ENCODE measurements at places on chromosomes 2 and 18.
A peak's percentile ranks its signal among the peaks of the same experiment; 100 is the strongest.

DNA sequence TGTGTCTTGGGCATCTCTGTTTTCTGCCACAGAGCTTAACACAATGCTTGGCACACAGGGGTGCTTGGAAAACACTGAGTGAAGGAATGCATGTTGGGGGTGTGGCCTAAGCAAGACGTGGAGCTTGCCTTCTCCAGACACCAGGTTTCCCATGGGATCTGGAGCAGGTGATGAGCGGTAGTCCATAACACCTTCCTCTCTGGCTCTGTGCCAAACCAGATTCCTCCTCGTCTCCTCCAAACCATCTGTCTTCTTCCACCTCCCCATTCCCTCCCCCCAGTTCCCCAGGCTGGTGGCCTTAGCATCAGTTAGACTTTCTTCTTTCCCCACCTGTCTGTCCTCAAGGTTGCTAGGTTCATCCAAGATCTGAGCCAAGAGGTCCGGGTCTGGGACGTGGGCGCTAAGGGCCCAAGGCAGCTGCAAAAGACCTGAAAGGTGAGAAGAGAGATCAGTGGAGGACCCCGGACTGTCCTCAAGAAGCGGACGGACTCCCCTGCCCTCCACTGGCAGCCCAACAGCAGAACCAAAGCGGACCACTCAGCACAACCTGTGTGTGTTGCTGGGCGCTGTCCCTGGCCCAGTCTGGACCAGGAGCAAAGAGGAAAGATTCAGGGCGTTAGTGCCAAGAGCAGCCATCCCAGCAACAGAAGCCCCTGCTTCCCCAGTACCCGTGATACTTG, 1.2 kb upstream of the ITM2C start:
- no peak for DNase-seq

GRCh38 chr18:8167026-8167425, 442.2 kb upstream of the RAB12 start:
- DNase-seq, result no peak

DNA sequence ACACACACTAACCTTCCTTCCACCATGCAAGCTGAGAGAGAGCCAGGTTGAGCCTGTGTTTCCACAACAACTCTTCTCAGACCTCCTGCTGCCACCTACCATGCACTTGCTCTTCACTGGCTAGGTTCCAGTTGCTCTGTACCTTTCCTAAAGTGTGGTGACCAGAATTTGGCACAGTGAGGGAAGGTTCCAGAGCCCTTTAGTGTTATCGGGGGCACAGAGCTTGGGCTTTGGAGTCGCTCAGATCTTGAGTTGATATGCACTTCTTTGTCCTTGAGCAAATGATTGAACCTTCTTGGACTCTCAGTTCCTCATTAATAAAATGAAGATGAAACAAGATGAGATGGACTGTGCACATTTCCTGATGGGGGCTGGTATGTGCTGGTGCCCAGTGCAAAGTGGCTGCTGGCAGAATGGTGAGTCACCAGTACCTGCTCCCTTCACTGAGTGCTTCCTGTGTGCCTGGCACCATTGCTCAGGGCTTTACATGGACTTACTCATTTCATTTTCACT, 47.1 kb downstream of the NEDD4L start:
- DNase-seq, result no peak

- no peak for DNase-seq
Measured at GRCh38 chr2:161412346-161412745, 3.8 kb upstream of the TBR1 start.

GRCh38 chr2:37738266-37738885, 66.9 kb upstream of the CDC42EP3 start:
- no peak for DNase-seq

DNA sequence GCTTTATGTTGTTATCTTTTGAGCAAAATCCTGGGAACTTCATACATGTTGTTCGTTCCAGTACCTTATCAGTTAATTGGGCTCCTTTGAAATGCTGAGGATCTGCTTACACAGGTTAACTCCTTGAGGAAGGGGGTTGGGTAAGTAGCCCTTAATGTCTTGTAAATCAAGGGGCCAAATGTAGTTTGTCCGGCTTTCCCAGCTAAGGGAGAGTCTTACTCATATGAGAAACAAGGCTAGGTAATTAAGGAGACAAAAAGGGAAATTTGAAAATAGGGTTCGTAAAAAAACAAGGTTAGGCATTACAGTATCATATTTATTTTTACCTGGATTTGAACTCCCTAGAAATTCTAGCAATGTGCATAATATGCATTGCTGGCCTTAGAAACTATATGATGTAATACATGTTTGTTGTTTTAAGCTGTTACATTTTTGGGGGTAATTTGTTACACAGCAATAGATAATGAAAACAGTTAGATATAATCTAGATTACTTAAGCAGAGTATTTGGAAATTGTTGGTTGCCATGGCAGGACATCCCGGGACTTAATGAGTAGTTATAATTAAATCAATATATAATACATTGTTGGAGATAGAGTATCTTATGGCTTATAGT, 30.9 kb upstream of the RNF149 start:
- DNase-seq, result no peak

DNA sequence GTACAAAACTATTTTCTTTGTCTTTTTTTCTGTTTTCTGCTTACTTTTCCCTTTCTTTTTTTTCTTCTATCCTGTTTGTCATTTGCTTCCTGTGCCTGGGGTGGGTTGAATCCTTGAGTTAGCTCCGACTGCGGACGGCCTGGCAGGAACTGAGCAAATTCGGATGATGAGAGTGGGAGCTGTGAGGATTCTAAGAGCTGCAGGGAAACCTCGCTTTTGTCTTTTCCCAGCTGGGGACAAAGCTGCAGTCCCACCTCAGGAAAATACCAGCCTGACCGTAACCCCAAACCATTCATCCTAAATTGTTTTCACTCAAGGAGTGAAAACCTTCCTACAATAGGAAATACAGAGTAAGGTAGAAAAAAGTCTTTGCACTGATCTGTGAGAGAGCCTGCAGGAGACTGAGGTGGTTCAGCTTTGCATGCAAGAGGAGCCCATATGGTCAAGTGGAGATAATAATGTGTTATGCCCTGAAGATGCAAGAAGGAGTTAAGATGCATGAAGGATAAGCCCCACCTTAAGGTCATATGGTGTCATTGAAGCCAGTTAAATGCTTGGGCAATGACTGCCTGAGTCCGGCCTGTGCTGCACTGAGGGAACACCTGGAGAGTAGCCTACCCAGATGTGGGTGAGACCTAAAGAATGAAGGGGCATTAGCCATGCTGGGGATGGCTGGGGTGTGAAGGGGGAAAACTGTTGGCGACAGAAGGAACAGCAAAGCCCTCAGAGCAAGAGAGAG, 31.7 kb upstream of the ARL4C start:
- no peak for DNase-seq

GRCh38 chr18:31655354-31655753, 29.0 kb downstream of the B4GALT6 start:
- DNase-seq, result no peak

- DNase-seq, result no peak
Measured at GRCh38 chr2:218392459-218392858, 7.2 kb upstream of the CTDSP1 start.

DNA sequence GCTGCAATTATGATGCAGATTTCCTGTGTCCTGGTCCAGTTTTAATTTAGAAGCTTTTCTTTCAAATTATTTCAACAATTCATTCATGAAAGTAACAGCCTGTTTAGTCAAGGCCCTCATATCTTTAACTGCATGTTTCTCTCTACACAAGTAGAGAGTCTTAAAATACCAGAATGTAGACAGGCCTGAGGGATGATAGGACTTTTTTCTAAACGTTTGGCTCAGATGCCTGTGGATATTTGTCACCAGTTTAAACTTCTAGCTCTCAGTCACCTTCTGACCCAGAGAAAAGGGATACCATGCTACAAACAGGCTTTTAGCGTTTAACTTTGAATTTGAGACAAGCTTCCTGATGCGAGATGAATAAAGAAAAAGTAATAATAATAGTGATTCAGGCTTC, 15.7 kb downstream of the COL5A2 start:
- no peak for DNase-seq

DNA sequence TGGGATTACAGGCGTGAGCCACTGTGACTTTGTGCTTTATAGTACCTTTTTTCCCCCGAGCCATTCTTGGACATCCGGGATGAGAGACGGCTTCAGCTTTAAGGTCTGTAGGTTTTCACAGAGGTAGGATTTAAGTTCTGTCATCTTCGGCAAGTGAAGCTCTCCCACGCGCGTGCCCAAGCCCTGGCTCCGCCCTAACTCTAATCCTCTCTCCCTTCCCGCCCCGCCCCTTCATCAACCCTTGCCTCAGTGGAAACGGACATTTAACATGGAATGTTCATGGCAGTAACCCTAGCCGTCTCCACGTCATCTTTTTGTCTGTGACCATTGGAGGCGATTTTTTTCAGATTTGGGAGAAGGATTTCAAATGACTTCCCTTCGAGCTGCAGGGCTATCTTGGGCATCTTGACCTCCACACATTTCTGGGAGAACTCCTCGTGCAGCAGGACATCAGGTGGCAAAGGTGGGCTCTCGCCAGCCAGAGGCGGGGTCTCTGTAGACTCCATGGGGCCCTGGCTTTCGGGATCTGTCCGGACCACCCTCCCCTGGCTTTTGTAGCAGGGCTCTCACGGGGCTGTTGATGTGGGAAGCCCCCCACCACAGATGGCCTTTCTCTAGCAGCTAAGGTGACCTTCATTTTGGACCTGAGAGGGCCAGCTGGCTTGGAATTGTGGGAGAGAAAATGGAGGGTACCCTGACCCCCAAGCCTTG, 6.8 kb downstream of the COLEC11 start:
- DNase-seq, result no peak

DNA sequence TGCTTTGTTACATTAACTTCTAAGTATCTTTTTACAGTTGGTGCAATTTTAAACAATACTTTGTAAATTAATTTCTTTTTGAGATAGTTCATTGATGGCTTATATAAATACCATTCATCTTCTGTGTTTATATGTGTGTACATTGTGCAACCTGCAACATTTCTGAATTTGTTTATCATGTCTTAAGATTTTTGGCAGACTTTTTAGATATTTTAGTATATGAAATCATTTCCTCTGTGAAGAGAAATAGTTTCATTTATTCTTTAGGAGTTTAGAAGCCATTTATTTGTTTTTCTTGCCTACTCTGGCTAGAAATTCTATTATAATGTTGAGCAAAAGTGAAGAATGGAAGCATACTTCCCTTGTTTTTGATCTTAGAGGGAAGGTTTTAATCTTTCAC, 337.8 kb upstream of the DSEL start:
- DNase-seq, result no peak

DNA sequence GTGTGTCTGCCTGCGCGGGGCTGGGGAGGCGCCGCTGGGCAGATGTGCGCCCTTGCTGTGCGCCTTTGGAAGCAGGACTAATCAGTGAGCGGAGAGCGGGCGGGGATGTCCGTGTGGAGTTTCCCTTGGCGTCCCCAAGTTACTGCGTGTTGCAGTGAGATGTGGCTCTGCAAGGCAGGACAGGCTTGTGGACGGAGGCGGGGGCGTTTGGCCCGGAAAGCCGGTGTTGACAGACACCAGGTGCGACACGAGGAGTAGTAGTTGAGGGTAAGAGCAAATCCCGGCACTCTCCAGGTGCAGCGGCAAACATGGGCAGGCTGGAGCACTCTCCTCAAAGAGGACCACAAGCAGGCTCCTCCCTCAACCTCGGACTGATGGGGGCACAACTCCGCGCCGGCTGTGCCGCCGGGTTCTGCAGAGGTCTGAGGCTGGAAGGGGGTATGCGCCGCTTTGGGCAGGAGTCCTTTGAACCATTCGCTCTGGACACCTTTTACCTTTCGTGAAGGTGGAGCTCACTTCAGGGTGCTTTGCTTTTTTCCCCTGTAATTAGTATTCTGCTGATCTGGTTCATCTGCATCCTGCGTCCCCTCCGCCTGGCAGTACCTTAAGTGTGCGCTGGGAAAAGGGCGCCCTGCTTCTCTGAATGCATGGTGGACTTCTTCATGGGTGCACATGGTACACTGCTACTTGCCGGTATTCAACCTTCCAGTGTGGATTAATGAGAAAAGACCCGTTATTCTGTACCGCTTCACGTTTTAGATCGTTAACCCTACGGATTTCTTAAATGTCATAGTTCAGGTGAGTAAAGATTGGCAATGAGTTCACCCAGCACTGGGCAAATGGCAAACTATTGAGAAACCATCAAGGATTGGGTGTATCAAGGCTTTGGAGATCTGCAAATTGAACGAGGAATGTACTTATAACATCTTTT, 608 bp downstream of the CDH7 start:
- peak; percentile 8 for DNase-seq

DNA sequence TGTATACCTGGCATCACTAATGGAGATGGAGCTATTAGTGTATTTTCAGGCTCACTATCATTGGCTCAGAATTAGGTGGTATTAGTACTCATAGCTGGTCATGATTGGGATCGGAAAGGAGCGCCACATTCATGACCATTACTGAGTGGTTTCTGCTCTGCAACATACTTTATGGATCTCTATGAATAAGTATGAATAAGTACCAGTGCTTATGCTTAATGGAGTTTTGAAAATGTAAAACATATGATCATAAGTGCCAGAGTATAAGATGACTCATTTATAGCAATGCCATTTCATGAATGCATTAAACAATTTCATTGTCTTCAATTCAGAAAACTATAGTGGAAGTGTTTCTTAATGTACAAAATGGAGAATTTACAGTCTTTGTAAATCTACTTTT, 156.7 kb downstream of the GALNT3 start:
- DNase-seq, result no peak

DNA sequence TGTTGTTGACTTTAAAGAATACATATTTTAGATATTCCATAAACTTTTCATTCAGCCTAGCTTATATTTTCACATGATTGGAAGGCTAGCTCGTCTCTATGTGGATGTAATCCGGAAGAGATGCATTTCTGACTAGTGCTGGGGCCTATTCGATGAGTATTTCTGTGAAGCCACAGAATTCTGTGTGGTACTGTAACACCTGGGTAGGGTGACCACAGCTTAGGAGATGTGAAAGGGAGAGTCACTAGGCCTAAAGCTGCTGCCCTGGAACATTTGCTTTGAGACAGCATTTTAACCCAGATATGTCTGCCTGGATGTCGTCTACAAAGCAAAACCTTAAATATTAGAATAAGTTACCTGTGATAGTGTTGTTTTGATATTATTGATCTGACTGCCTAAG, 83.5 kb downstream of the ZNF236 start:
- DNase-seq, result no peak

DNA sequence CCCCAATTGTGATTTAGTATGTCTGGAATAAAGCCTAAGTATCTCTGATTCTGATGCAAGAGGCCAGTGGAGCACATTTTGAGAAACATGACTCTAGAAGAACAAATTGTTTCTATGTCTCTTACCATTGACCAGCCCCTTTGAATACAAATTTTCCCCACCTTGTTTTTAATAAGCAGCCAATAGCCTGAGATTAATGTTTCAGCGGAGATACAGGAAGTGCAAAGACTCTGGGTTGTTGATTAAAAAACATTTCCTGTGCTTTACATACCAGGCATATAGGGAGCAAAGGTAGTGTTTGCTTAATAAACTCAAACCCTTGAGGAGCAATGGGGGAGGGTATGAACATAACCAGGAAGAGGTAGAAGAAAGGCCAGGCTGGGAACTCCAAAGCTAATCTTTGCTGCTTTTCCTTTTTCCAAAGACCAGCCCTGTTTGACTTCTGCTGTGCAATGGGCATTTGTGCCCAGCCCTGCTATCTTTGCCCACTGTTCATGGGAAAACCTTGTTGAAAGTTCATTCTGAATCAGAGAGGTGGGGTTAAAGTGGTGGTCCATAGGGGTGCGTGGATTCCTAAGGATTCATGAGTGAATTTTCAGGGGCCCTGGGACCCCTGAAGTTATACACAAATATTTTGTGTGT, 29.3 kb downstream of the UPP2 start:
- no peak for DNase-seq

Data from activated gamma-delta T cell (primary cell).